ENCODE measurements at places on chromosomes 1 and 21. TPM values are rescaled to one million over a fixed set of nuclear protein-coding genes. Genes with fewer than 3 reads are reported as not detected.

DNA sequence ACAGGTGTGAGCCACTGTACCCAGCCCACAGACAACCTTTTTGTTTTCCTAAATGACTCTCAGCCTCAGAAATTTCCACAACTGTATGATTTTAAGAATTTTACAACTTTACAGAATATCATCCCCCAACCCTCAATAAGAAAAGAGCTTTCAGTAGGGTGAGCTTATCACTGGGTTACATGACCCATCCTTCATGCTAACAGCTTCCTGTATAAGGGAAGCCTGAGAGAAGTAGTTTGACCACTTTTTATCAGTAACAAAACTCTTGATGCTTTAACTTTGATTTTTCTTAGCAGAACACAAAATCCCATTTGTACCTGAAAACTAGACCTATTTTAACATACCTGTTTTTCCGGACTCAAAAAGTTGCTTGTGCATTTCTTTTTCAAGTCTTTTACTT lies 9.7 kb upstream of the MYBPHL start:
- H3K4me1 ChIP-seq = peaks cover 3% of the 10 kb centered on the region
- no peak overlapping the region for H3K27ac ChIP-seq
- H3K36me3 ChIP-seq = peaks cover 31% of the 10 kb centered on the region
- H3K27me3 ChIP-seq = no peaks in the 10 kb centered on the region

DNA sequence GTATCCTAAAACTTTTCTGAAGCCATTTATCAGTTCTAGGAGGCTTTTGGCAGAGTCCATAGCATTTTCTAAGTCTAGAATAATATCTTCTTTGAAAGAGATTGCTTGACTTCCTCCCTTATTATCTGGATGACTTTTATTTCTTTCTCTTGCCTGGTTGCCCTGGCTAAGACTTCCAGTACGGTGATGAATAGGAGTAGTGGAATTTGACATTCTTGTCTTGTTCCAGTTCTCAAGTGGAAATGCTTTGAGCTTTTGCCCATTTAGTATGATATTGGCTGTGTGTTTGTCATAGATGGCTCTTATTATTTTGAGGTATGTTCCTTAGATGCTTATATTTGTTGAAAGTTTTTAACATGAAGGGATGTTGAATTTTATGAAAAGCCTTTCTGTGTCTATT lies 1647.9 kb downstream of the PLA2G4A start:
- no peaks in the 10 kb centered on the region for H3K27me3 ChIP-seq
- no peak for DNase-seq
- H3K4me1 ChIP-seq = no peaks in the 10 kb centered on the region
- H3K27ac ChIP-seq = no peak overlapping the region

DNA sequence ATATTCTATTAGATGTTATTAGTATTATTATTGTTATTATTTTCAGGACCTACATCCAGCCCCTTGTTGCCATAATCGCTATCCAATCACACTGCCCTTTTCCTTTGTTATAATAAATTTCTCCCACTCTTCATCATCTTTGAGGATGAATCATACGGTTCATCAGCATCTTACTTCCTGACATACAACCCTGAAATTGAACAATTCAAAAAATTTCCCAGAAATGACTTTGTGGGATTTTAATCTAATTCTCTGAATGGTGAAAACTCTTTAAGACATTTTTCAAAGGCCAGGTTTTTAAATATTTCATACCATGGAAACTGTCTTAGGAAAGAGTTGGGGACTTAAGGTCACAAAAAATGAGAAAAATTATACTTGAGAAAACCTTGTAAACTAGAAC lies 353.5 kb downstream of the ST6GALNAC3 start:
- no peaks in the 10 kb centered on the region for H3K4me1 ChIP-seq
- no peak for DNase-seq
- H3K27me3 ChIP-seq = no peaks in the 10 kb centered on the region
- no peak overlapping the region for H3K4me3 ChIP-seq
- H3K27ac ChIP-seq = no peak overlapping the region
- no peaks in the 10 kb centered on the region for H3K36me3 ChIP-seq

GRCh38 chr1:21952786-21953520 lies 15.8 kb upstream of the HSPG2 start:
- peaks cover 34% of the 10 kb centered on the region for H3K4me1 ChIP-seq
- no peak for DNase-seq
- no peaks in the 10 kb centered on the region for H3K36me3 ChIP-seq
- H3K27me3 ChIP-seq = peaks cover 5% of the 10 kb centered on the region
- H3K27ac ChIP-seq = no peak overlapping the region

DNA sequence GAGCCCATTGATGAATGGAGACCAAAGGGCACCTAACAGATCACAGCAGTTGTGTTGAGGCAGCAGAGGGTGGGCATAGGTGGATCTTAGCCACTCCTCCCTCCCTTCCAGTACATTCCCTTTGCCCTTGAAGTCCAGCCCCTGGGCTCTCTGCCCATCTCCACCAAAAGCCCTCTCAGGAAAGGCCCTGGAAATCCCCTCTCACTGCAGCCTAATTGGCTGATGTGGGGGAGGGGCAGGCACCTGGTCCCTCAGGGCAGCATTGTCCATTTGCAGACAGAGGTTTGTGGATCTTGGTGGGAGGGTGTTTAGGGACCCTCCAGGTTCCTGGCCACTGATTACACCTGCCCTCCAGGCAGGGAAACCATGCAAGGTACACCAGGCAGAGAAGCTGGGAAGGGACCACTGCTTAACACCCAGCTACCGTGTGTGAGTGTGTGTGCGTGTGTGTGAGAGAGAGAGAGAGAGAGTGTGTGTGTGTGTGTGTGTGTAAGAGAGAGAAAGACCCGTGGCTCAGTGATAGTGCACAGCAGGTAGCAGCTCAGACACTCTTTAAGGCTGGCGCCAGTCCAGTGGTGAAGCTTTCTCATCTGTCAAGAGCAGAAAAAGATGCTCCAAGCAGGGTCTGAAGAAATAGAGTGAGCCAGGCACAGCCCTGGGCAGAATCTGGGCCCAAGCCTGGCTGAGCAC lies 71.1 kb downstream of the MATN1 start:
- H3K4me3 ChIP-seq = no peak overlapping the region
- H3K36me3 ChIP-seq = no peaks in the 10 kb centered on the region
- H3K27ac ChIP-seq = no peak overlapping the region
- H3K27me3 ChIP-seq = no peaks in the 10 kb centered on the region
- H3K4me1 ChIP-seq = no peaks in the 10 kb centered on the region
- DNase-seq = no peak

VWA5B1 gene
- total RNA-seq = not detected

TRIM45 gene
- 1.5 TPM for total RNA-seq

GON4L gene
- 19.6 TPM for total RNA-seq

GNAT2 gene
- total RNA-seq = 0.20 TPM

LINGO4 gene
- total RNA-seq = not detected
